Natural killer cell treated with Interleukin-12 subunit alpha and Interleukin-12 subunit beta and Interleukin-15 and Interleukin-18, amount 100 ng/mL, for 72 hours (primary cell): ENCODE measurements at places on chromosomes 3 and 15. TPM values are rescaled to one million over a fixed set of nuclear protein-coding genes. Genes with fewer than 3 reads are reported as not detected.

- H3K36me3 ChIP-seq = no peaks in the 10 kb centered on the region
- H3K4me3 ChIP-seq = no peak overlapping the region
- no peak overlapping the region for H3K27ac ChIP-seq
- H3K4me1 ChIP-seq = peaks cover 33% of the 10 kb centered on the region
These were observed 22.6 kb downstream of the SFMBT1 start for GRCh38 chr3:53023072-53023823.

MASP1 gene
- not detected for total RNA-seq

- DNase-seq = no peak
- H3K27ac ChIP-seq = no peak overlapping the region
- H3K4me1 ChIP-seq = no peaks in the 10 kb centered on the region
- H3K4me3 ChIP-seq = no peak overlapping the region
- H3K36me3 ChIP-seq = no peaks in the 10 kb centered on the region
These were observed 59.2 kb downstream of the OXSM start for GRCh38 chr3:25849091-25849490.

DNA sequence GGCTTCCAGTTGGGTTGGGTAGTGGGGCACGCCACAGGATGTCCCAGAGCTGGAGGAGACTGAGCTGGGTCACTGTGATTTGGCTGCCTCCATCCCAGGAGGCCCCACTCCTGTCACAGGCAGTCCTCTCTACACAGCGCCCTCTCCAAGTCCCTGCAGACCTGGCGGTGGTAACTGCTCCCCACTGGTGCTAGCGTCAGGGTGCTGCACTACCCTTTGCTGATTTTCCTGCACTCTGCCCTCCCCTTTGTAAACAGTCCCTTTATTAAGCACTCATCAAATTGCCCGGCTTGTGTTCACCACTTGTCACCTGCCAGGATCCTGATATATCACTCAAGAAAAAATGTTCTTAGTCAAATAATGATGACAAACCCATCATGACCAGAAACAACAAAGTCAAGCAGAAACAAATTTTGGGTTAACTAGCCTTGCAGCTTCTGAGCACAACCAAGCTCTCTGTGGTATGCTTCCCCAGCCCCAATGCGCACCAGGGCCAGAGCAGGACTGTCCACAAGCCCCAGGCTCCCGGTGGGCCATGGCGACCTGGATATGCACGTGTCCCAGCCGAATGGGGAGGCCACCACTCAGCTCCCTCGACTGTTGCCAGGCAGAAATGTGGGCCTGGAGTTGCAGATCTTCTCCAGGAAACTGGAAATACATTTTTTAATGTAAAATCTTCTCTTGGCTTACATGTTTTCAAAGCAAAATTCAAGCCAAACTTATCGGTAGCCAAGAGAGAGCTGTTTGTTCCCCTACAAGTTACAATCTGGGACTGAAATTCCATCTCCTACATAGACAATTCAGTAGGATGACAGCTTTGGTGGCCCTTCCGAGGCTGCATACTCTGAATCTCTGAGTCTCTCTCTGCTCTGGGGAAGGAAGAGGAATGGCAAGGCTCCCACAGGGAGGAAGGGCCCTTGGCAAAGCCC, 24.5 kb downstream of the MEGF11 start:
- no peak for DNase-seq
- no peaks in the 10 kb centered on the region for H3K4me1 ChIP-seq
- no peak overlapping the region for H3K27ac ChIP-seq
- H3K27me3 ChIP-seq = peaks cover 3% of the 10 kb centered on the region

VGLL3 gene
- not detected for total RNA-seq

- peaks cover 17% of the 10 kb centered on the region for H3K4me1 ChIP-seq
- H3K27me3 ChIP-seq = no peaks in the 10 kb centered on the region
- no peak for DNase-seq
- H3K36me3 ChIP-seq = no peaks in the 10 kb centered on the region
- no peak overlapping the region for H3K27ac ChIP-seq
- no peak overlapping the region for H3K4me3 ChIP-seq
These were observed 11.4 kb upstream of the CYP11A1 start for GRCh38 chr15:74378848-74379247.

DNA sequence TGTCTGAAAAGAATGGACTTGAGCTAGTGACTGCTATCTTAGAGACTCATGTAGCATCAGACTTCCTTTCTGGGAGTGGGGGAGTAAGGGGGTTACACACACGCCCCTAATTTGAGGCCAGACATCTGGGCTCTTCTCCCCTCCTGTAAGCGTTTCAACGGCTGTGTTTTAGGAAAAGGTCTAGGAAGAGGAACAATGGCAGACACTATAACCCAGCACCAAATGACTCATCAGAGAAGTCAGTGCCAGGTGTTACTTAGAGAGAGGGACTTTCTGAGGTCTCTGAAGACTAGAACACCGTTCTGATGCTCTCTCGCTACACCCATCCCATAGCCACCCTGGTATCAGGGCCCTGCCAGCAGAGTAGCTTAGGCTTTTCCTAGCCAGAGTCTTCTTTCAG, 65.5 kb downstream of the SSUH2 start:
- DNase-seq = no peak
- H3K36me3 ChIP-seq = no peaks in the 10 kb centered on the region
- H3K4me3 ChIP-seq = no peak overlapping the region
- H3K27me3 ChIP-seq = no peaks in the 10 kb centered on the region
- no peaks in the 10 kb centered on the region for H3K4me1 ChIP-seq

GABRG3 gene
- total RNA-seq = not detected

DNA sequence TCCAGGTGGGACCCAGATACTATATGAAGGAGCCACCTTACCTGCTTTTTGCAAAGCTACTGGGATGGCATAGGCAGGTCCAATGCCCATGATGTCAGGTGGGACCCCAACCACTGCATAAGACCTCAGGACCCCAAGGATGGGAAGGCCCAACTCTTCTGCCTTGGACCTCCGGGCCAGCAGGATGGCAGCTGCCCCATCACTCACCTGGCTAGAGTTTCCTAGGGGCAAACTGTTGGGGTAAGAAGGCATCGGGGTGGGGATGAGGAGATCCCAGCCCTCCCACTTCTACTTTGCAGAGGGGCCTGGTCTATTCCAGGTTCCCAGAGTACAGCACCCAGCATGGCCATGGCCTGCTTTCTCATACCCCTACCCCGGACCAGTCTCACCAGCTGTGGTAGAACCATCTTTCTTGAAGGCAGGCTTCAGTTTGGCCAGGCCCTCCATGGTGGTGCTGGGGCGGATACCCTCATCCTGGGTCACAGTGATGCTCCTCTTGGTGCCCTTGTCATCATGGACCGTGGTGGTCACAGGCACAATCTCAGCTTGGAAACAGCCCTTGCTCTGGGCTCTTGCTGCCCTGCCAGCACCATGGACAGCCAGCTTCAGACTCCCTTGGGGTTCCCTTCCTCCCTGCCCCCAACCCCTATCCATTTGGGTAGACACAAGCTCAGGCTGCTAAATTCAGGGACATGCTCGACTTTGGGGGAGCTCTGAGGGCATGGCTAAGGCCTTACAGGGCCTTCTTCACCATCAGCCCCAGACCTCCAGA, 10.6 kb downstream of the ACAA1 start:
- H3K27ac ChIP-seq = no peak overlapping the region
- H3K4me3 ChIP-seq = no peak overlapping the region
- peaks cover 7% of the 10 kb centered on the region for H3K36me3 ChIP-seq
- DNase-seq = no peak
- no peaks in the 10 kb centered on the region for H3K27me3 ChIP-seq

- peaks cover 15% of the 10 kb centered on the region for H3K27me3 ChIP-seq
- DNase-seq = no peak
- peak overlapping the region; percentile 39 for H3K27ac ChIP-seq
- H3K4me1 ChIP-seq = peaks cover 8% of the 10 kb centered on the region
- H3K4me3 ChIP-seq = peak overlapping the region; percentile 22
- H3K36me3 ChIP-seq = no peaks in the 10 kb centered on the region
These were observed 16.6 kb upstream of the LRRK1 start for GRCh38 chr15:100902436-100903167.

DNA sequence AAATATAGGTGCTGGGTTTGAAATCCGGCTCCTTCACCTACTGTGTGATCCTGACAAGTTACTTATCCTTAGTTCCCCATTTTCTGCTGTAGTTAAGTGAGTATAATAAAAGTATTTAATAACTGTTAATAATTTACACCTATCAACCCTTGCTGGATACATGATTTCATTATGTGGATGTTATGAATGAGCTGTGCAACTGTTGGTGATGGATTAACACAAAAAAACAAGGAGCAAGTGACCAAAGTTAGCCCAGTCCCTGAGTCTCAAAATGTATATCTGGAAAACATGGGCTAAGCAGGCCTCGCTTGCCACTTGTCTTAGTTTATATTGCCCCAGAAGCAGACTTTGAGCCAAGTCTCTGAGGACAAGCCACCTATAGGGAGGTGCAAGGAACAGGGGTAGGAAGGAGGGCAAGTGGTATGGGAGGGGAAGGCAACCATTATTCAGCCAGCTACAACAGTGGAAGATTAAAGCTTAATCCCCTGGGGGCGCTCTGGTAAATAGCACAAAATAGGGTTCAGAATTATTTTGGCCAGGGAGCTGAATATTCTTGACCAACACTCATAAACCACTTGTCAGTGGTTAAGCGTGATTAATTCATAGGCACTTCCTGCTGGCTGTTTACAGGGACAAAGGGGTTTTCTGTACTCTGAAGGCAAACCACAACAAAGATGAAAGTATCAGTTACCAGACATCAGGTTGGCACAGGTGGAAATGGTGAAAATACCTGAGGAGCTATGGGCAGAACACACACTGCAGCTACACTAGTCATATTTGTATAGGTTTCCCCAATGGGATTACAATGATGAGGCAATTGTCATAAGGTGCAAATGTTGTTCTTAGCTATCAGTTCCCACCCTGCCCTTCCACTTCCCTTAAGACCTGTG, 76.2 kb downstream of the TRIM42 start:
- DNase-seq = no peak
- H3K27me3 ChIP-seq = peaks cover 13% of the 10 kb centered on the region
- H3K4me1 ChIP-seq = no peaks in the 10 kb centered on the region
- H3K4me3 ChIP-seq = no peak overlapping the region
- no peaks in the 10 kb centered on the region for H3K36me3 ChIP-seq

DNA sequence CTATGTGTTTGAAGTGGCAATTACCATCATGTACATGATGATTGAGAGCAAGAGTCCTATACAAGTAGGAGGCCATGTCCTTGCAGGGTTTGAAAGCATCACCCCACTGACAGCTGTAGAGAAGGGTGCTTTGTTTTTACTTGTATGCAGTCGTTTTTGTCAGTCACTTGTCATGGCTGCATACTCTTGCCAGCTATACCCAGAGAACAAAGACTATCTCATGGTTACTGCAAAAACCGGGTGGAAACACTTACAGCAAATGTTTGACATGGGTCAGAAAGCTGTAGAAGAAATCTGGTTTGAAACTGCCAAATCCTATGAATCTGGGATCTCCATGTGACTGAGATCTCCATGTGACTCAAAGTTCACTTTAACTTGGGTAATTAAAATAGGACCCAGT, 6.9 kb upstream of the PSMA4 start:
- no peak overlapping the region for H3K27ac ChIP-seq
- H3K4me3 ChIP-seq = no peak overlapping the region
- no peaks in the 10 kb centered on the region for H3K36me3 ChIP-seq
- H3K27me3 ChIP-seq = no peaks in the 10 kb centered on the region
- no peaks in the 10 kb centered on the region for H3K4me1 ChIP-seq

HESX1 gene
- total RNA-seq = not detected
